ENCODE measurements at places on chromosomes 3 and 15.

DNA sequence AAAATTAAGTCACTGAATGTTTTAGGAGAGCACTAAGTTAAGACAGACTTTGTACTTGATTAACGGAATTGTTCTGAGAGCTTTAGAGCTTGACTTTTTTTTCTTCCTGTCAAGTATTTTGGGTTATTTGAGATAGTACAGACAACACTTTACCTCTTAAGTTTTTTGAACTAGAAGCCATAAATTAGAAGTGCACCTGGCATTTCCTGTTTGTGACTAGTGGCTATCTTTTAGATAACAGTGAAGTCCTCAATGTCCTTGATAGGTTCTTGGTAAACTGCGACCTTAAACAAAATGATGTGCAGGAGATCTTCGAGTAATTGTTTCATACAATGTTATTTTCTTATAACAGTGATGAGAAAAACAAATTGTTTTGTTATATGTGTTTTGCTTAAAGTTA is 213.9 kb downstream of the TP63 start:
- DNase-seq: no peak

DNA sequence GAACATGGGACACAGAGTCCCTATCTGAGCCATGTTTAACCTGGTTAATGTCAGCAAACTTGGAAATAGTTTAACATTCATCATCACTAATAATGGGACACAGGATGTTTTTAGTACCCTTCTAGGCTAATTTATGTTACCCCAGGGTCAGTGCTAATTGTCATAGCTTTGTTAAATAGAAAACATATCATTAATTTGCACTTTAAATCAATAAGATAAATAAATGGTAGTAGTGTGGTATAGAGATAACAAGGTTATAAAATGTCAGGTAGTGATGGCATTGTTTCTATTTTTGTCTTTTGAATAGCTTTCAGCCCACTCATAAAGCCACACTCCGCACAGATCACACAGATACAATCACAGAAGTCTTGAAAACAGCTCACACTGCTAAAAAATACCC is 534.9 kb downstream of the MECOM start:
- no peak for DNase-seq

GRCh38 chr3:170083343-170083742 is 45.5 kb downstream of the GPR160 start:
- no peak for DNase-seq

- DNase-seq: no peak
Measured at GRCh38 chr3:59300733-59301132, 250.9 kb upstream of the CFAP20DC start.

DNA sequence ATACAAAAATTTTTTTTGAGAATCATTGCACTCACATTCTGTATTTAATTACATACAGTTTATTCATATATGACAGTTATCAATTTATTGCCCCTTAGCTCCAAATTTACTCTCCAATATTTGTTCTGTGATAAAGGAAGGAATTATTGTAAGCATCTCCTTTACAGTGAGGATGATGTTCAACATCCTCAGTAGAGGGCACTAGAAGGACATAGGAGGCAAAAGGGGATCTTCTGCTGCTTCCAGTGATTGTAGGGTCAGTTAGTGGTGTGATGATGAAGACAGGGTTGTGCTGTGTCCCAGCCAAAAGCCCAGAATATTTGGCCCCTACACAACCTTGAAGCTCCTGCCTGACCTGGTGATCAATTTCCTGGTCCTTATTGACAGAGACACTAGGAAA is 89.9 kb upstream of the DCBLD2 start:
- DNase-seq: no peak

- no peak for DNase-seq
Measured at GRCh38 chr15:72205273-72205672, 7.7 kb upstream of the GRAMD2A start.

DNA sequence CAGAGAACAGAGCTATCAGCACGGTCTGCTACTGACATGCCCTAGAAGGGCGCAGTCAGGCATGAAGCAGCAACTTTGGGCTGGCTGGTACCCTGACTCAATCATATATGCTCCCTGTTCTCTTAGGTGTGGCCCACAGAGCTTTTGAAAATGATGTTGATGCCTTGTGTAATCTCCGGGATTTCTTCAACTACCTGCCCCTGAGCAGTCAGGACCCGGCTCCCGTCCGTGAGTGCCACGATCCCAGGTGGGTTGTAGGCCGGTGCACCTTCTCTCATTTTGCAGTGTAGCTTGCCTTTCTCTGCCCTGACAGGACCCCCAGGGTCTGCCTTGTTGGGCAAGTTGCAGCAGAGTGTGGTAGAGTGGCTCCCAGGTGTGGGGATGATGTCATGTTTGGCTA is 47.7 kb downstream of the PCCB start:
- no peak for DNase-seq

DNA sequence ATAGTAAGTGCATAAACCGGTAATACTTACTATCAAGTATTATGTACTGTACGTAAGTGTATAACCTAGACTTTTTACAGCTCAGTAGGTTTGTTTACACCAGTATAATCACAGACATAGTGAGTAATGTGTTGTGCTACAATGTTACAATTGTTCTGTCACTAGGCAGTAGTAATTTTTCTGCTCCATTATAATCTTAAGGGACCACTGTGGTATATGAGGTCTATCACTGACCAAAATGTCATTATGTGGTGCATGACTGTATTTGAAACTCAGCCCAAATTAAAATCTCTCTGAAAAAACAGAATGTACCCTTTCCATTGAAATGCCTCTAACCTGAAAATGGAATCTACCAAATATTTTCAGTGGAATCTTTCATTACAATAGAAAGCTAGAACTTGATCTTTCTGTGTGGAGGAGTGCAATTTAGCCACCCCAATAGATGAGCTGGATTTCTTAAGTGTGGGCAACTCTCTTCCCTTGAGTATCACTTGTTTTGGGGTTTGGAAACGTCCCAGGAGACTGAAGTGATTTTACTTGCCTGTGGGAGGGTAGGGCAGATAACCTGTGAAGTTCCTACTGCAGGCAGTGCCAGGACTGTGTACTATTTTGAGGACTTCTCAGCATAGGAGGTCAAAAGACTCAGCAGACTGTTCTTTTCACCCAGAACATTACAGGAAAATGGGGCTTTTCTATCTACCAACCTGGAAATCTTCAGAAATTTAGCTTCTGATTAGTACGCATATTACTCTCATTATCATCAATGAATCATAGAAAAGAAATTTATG is 50.9 kb downstream of the FAM98B start:
- DNase-seq: no peak

DNA sequence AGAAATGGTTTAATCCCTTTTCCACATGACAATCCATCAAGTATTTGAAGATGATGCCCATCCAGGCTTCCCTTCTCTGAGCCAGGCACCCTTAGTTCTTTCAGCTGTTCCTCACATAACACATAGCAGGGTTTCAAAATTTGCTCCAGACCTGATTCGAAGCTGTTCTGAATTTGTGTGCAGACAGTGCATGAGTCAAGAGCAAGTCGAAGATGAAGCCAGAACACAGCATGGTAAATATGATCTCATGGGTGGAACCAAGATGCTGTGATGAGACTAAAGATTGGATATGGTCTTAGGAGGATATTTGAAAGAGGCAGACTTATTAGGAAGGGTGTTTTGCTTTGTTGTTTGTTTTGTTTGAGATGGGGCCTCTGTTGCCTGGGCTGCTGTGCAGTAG is 32.6 kb upstream of the PDE8A start:
- DNase-seq: no peak

DNA sequence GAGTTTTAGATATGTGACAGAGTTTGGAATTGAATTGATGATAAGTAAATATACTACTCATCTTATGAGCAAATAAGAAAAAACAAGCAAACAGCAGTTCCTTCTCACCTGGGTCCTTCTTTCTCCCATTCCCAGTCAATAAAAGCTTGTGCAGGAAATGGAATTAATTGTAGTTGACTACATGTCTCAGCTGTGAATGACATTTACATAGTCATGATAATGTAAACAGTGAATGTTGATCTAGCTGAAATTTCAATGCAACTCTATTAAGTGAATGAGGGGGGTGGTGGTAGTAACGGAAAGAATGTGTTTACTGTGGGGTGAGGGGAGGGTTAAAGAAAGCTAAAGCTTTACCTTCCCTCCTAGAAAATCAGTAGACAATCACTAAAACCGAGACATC is 76.2 kb downstream of the NFKBIZ start:
- DNase-seq: no peak

- no peak for DNase-seq
Measured at GRCh38 chr3:177830411-177830849, 633.1 kb upstream of the TBL1XR1 start.

DNA sequence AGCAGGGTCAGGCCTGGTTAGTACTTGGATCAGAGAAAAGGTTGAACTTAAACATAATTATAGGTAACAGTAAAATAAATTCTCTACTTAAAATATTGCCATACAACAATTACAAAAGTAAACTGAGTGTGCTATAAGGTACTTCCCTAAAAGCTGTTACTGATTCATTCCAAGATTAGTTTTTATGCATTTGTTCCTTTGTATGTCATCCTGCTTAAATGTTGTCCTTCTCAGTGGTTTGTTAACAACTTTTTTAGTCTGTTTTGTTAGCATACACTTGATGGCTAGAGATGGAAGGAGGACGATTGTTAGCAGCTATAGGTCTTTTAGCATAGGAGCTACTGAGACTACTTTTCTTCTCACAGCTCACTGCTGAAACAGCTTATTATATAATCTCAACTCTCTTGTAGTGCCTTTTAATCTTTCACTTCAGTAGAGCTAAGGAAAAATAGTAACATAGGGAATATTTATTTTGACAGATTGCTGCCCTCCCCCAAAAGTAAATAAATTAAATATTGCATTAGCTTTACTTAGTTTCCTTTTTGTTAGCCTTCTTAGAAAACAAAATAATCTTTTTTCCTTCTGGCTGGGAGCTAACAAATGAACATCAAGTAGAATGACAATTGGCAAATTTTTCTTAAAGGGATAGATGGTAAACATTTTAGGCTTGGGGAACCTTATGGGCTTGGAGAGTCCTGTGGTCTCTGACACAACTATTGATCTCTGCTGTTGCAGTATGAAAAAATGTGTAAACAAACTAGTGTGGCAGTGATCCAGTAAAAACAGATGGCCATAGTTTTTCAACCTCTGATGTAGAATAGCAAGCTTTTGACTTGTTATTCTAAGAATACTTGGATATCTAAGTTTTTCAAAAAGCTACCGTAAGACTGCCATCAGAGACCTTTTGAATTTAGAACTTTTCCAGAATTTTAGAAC is 39.5 kb downstream of the USP8 start:
- no peak for DNase-seq

DNA sequence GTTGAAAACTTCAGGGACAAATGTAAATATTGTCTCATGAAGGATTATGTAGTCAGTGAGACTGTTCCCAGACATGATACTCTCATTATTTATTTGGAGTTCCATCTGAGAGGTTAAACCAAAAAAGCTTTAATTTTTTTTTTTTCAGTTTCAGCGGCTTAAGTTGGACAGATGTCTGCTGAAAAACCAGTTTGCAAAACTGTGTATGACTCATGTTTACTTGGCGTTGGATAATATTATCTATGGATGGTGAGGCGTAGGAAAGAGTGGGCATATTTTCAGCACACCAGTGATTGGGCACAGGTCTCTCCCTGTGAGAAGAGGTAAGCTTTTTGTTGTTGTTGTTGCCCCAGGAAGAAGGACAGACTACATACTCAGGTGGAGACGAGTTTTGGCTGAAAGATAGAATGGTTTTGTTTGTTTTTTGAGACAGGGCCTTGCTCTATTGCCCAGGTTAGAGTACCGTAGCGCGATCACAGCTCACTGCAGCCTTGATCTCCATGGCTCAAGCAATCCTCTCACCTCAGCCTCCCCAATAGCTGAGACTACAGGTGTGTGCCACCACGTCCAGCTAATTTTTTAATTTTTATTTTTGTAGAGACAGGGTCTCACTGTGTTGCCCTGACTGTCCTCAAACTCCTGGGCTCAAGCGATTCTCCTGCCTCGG is 16.4 kb upstream of the ANXA2 start:
- DNase-seq: no peak

DNA sequence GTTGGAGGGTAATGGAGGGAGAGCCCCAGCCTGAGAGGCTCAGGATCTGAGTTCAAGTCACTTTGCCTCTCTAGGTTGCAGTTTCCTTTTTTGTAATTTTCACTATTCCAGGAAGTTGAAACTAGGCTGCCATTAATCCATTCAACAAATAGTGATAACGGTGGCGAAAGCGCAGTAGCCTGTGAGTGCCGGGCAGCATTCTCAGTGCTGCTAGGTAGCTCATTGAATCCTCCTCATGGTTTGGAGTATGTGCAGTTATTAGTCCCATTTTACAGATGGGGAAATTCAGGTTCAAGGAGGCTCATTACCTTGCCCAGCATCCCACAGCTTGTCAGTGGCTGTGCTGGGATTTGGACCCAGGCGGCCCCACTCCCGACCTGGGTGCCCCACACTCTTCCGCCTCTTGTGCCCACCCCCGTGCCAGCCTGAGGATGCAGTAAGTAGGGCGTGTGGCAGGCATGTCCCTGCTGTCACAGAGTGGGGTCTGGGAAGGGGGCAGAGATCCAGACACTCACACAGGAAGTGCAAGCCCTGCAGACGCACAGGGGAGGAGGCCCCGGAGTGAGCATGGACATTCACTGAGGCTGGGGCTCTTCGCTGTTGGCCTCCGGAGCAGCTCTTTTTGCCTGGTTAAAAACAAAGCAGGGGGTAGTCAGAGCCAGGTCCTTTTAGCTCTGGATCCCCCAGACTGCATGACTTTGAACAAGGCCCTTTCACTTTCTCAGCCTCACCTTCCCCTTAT is 58.8 kb downstream of the SLC6A6 start:
- DNase-seq: no peak

GRCh38 chr3:43883729-43884396 is 193.1 kb downstream of the ABHD5 start:
- DNase-seq: no peak

DNA sequence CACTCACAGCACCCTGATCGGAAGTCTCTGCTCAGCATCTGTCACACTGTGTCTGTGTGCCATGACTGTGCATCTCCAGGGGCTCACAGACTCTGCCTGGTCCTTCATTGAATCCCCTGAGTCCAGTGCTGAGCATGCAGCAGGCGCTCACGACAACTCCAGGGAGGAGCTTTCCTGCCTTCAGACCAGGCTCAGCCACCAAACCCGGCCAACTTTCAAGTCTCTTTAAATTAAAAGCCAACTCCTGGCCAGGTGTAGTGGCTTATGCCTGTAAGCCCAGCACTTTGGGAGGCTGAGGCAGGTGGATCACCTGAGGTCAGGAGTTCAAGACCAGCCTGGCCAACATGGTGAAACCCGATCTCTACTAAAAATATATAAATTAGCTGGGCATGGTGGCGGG is 24.2 kb downstream of the GRAMD2A start:
- no peak for DNase-seq

GRCh38 chr3:61978460-61979419 is 394.6 kb downstream of the FEZF2 start:
- DNase-seq: no peak

GRCh38 chr15:58477170-58477569 is 45.4 kb downstream of the LIPC start:
- DNase-seq: no peak

GRCh38 chr3:38998086-38998485 is 53.7 kb downstream of the SCN11A start:
- no peak for DNase-seq

DNA sequence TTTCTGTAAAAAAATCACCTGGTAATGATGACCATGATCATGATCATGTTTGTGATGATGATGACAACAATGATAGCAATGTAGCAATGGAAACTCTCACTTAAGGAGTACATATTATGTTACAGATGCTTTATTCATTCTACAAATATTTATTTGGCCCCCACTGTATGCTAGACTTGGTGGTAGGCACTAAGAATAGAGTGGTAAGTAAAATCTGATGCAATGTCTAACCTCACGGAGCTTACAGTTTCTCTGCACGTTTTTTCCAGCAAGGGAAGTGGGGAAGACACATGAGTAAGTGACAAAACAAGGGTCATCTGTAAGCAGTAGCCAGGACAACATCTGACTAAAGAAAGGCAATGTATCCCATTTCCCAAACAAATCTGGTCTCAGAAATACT is 199.4 kb upstream of the MRPL3 start:
- no peak for DNase-seq

All from activated T-helper 1 cell treated with anti-CD3 and anti-CD28 coated beads, Interleukin-12 subunit alpha, Interleukin-12 subunit beta, Interleukin-2, Interleukin-4 antibody, amounts not matched to agents 30 ng/mL and 10 ng/mL and 1 ng/mL, durations not matched to agents 14 hours and 24 hours and 36 hours (primary cell).